ENCODE measurements at places on chromosomes 7 and 10. TPM values are rescaled to one million over a fixed set of nuclear protein-coding genes. Genes with fewer than 3 reads are reported as not detected.

GRCh38 chr7:30923774-30924413 is 12.2 kb downstream of the AQP1 start:
- DNase-seq, result no peak

Gene DNAJB12
- 51.0 TPM for total RNA-seq

Gene FXYD4
- total RNA-seq, result not detected

Gene ALOX5
- 0.82 TPM for total RNA-seq

DNA sequence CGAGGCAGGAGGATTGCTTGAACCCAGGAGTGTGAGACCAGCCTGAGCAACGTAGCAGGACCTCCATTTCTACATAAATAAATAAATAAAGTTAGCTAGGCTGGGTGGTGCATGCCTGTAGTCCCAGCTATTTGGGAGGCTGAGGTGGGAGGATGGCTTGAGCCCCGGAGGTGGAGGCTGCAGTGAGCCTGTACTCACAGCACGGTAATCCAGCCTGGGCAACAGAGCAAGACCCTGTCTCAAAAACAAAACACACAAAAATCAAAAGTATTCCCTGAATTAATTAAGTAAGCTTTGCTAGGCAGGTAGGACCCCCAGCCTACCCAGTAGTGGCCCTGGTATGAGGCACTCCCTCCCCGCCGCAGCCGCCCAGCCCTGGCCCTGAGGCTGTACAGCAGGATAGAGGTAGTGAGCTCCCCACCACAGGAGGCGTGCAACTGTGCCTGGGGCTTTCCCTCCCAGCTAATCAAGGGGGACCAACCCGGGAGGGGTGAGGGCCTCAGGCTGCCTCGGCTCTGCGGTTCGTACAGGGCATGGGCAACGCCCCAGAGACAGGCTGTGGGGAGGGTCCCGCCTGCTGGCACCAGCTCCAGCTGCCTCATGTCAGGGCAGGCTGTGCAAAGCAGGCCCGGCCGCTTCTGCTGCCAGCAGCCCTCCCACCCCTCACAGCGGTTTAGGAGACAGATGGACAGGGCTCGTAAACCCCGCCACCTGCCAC is 1.0 kb upstream of the CYP2W1 start:
- no peak for DNase-seq

DNA sequence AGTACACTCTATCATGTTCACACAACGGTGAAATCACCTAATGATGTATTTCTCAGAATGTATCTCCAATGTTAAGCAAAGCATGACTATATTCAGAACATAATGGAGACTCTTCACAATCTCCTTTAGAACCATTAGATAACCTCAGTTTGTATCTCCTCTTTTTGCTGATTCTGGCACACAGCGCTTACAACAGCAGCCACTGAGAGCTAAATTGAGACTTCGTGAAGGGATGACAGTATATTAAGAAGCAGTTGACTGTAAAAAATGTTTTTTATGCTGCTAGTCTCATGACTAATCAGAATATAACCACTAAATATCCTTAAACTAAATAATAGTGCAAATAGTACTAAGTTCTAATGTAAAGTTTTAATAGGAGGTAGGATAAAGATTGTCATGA is 46.9 kb downstream of the KMT2E start:
- DNase-seq, result no peak

Gene STEAP2
- 4.1 TPM for total RNA-seq

DNA sequence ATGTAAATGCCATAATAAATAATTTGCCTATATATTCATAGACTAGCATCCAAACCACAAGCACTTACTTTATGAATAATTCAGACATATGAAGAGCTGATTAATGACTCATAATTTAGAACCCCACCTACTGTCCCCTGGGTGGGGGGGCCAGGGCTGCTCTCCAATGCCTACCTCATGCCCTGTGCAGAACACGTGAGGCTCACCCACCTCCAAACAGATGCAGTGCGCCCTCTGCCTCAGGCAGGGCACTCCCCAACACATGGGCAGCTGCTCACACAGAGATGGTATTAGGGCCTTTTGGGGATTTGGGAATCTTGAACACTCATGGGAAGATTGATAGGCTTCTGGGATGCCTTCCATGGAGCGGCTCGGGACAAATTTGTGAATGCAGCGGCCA is 75.1 kb upstream of the INSIG1 start:
- DNase-seq, result no peak

- DNase-seq, result no peak
These were observed 172.8 kb downstream of the NRP1 start for GRCh38 chr10:33161550-33162247.

- no peak for DNase-seq
These were observed 411 bp downstream of the AUTS2 start for GRCh38 chr7:69598487-69599285.

DNA sequence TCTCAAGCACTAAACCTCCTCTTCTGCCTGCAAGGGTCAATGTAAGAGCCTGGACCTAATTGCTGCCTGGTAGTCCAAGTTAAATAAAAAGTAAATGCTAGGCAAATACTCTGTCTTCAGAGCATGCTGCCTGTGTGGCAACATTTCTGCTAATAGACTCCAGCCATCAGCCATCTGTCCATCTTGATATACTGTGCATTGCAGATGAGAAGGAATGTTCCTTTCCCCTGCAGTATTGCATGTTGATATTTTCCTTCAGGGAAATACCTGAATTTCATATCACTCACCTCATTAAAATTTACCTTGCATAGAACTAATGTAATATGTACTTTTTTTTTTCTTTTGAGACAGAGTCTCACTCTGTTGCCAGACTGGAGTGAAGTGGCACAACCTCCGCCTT is 87.9 kb downstream of the SLC16A9 start:
- no peak for DNase-seq

- no peak for DNase-seq
These were observed 128.4 kb downstream of the PAXIP1 start for GRCh38 chr7:154874409-154875113.

GRCh38 chr10:132487241-132488135 is 50.1 kb upstream of the INPP5A start:
- DNase-seq, result no peak

DNA sequence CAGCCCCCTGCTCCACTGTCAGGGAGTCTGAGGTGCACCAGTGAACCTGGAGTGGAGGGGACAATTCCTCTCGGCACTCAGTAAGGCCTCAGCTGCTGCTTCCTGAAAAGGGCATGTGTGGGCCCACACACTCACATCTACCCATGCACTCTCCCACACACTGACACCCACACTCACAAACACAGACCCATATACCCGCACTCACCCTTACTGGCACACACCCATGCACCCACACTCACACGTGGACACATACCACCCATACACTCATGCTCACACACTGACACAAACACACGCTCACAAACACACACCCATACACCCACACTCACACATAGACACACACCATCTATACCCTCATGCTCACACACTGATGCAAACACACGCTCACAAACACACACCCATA is 31.9 kb downstream of the ADAMTS14 start:
- DNase-seq, result no peak

Gene ETV1
- total RNA-seq, result 7.4 TPM

Gene EPO
- not detected for total RNA-seq

- DNase-seq, result no peak
These were observed 19.2 kb downstream of the SMNDC1 start for GRCh38 chr10:110285501-110285900.

DNA sequence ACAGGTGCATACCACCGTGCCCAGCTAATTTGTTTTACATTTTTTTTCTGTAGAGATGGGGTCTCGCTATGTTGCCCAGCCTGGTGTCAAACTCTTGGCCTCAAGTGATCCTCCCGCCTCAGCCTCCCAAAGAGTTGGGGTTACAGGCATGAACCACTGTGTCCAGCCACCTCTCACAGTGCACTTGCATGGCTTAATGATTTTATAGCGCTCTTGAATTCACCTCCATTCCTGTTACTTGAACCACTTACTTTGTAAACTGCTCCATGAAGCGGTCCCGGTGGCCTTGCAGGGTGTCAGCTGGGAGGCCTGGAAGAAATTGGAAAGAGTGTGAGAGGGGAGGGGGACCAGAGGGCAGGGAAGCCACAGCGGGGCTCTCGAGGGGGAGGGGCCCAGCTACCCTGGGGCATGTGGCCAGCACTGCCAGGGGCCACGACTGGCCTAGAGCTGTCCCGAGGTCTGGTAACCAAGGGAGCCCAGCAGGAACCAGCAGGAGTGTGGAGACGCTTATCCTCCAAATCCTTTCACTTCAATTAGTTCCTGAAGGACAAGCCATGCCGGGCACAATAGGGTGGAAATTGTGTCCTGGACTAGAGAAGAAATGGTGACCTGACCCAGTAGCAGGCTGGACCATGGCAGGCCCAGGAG is 76.0 kb downstream of the SPDYE5 start:
- no peak for DNase-seq

Gene TMEM196
- not detected for total RNA-seq

DNA sequence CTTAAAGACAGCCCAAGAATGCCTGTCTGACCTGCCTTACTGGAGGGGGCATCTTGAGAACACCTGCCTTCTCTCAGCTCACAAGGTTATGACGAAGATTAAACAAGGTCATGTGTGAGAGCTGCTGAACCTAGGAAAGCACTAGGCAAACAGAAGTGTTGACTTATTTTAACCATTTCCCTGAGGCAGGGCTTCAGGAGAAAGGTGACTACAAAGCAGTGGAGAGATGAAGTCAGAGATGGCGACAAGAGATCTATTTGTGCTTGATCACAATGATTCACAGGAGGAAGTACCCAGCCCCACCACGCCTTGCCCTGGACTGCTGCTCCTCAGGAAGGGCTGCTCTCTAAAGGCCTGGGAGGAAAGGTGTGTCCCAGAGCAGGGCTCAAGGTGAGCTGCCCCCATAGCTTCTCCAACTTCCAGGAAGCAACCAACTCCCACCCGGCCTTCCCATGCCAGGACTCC is 27.8 kb downstream of the STN1 start:
- no peak for DNase-seq

Gene OPALIN
- not detected for total RNA-seq

GRCh38 chr7:5543361-5543760 is 119.7 kb upstream of the TNRC18 start:
- DNase-seq, result no peak

DNA sequence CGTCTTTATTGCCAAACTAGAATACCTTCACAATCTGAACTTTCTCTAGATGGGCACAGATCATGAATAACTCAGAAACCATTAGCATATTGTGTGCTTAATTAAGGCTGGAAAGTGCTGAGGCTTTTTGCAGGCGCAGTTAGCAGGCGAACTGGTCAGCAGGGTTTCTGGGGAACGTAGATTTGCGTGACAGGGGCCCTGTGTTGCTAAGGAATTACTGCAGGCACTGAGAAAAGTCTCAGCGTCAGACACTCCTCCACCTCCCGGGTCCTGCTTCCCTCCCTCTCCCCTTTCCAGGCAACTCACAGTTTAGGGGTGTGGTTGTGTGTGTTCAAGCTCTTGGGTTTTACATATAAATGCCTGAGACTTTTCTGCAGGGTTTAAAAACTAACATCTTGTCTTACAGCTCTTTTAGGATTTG is 2.2 kb downstream of the MAP3K8 start:
- no peak for DNase-seq

GRCh38 chr7:142637240-142637639 is 112.0 kb upstream of the PRSS1 start:
- no peak for DNase-seq

Gene TMEM213
- not detected for total RNA-seq

Gene CHN2
- total RNA-seq, result 0.15 TPM

- DNase-seq, result no peak
These were observed 555.3 kb downstream of the DNAJB9 start for GRCh38 chr7:109125001-109125400.

Gene SEMA3A
- total RNA-seq, result 43.3 TPM

GRCh38 chr7:18495412-18496340 is at the start of gene HDAC9:
Gene HDAC9, plus strand, starts transcription at chr7:18495749. Its CDS starts 554 bp downstream, at chr7:18496303.
- DNase-seq, result no peak

GRCh38 chr10:122435212-122435827 is 19.1 kb upstream of the ARMS2 start:
- DNase-seq, result peak; percentile 18

Gene AKR1B15
- total RNA-seq, result not detected

Gene MAD1L1
- 70.8 TPM for total RNA-seq

DNA sequence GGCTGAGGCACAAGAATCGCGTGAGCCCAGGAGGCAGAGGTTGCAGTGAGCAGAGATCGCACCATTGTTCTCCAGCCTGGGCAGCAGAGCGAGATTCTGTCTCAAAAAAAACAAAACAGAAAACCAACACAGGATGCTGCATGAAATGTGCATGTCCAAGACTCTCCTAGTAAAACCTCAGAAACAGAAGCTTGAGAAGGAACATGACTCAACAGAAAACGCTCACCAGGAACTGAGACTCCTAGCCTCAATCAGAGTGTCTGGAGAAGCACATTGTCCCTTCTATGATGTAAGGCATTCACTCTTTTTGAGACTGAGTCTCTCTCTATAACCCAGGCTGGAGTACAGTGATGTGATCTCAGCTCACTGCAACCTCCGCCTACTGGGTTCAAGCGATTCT is 168.3 kb downstream of the MYOF start:
- no peak for DNase-seq

- DNase-seq, result no peak
These were observed 467.3 kb upstream of the MBL2 start for GRCh38 chr10:53239873-53240272.

GRCh38 chr10:121540732-121541395 is 57.4 kb downstream of the FGFR2 start:
- no peak for DNase-seq

GRCh38 chr7:90175667-90176066 is 21.4 kb downstream of the STEAP1 start:
- no peak for DNase-seq

DNA sequence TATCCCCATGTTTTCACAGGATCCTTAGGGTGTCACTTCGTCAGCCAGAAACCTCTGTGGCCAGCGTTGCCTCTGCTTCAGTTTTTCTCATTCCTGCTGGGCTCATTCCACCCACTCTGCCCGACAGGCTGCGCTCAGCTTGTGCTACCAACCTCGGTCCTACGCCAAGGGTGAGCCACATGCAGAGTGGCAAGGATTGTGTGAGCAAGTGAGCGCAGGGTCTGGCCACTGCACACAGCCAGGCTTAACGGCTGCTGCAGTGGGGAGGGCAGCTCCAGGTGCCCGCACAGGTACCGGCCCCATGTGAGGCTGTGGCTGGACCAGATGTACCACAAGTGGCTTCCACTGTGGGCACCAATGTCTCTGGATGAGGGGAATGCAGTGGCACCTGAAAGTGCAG is 329.2 kb downstream of the AUTS2 start:
- DNase-seq, result no peak

Data from Panc1 (cell line).